ENCODE measurements at places on chromosomes 2 and 18. TPM values are rescaled to one million over a fixed set of nuclear protein-coding genes. Genes with fewer than 3 reads are reported as not detected.

ZBTB7C gene
- not detected for polyA plus RNA-seq

CPSF3 gene
- 48.6 TPM for polyA plus RNA-seq

PTPRN gene
- polyA plus RNA-seq: 11.7 TPM

ABCA12 gene
- polyA plus RNA-seq: 0.04 TPM

CAPN14 gene
- 0.09 TPM for polyA plus RNA-seq

ZC3H15 gene
- polyA plus RNA-seq: 70.6 TPM

LIMS4 gene
- polyA plus RNA-seq: 2.3 TPM

SERPINB13 gene
- polyA plus RNA-seq: not detected

SOX11 gene
- 2.8 TPM for polyA plus RNA-seq

TUBA4B gene
- polyA plus RNA-seq: not detected

DSC2 gene
- polyA plus RNA-seq: not detected

PPIL3 gene
- 40.8 TPM for polyA plus RNA-seq

DNA sequence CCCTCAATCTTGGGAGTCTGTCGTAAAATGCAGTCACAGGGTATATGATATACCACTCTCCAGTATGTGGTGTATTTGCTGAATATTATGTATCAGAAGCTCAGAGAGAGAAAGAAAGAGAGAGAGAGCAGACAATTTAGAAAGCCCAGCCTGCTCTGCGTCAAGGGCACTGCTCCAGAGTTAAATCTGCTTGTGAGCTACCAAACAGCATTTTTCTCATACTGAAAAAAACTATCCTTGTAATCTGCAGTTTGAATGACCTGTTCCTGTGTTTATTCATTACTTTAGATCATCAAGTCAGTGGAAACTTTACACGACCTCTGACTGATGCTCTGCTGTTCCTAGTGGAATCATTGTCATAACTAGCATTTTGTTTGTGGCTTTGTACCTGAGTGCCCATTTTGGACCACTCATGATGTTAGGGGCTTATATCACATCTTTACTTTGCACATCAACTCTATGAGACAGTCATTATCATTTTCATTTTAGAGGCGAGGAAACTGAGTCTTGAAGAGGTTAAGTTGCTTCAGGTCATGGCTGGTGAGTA lies 89.2 kb upstream of the PELI1 start:
- DNase-seq: no peak

GRCh38 chr18:49733321-49733720 lies 80.0 kb downstream of the ACAA2 start:
- no peak for DNase-seq

DNA sequence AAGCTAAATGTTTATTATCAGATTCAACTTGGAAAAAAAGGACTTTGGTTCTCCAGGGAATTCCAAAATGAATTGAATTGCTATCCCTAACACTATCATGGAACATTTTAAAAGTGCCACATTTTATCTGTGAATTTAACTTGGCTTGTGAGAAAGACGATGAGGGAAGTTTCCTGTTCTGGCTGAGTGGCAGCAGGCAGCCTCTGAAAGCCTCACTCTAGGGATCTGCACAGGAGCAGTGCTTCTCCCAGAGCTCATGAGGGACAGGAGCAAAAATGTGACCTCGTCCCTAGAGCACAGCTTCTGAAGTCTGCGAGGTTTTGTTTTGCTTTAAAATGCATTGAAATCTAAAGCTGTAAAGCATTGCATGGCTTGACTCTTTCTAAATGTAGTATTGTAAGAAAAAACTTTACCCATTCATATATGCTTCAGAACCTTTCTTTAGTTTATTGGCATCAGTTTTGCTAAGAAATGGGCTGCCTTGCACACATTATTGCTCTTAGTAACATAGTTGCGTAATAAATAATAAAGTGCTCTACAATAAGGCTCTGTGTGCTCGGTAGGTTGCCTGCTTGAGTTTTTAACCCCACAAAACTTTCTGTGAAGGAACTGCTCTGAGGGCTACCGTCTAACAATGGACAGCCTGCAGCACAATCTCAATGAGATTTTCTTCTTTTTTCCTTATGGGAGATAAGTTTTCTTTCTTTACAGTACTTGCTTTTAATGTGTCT lies 136.2 kb upstream of the CDCA7 start:
- no peak for DNase-seq

DNA sequence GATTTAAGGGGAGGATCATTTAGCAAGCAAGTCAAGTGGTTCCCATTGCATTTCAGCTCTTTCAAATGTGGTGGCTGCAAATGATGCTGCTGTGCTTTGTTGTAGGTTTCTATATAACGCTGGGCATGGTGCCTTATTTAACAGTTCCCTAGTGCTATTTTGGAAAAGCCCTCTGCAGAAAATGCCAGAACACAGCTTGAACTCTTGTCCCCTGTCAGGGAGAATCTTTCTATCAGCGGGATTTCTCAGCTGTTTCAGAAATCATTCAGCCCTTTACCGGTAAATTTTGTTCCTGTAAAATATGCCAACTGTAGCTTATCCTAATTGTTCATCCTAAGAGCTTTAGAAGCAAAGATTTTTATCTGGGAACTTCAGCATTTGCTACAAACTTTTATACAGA lies 77.8 kb upstream of the DTNA start:
- DNase-seq: no peak

DNA sequence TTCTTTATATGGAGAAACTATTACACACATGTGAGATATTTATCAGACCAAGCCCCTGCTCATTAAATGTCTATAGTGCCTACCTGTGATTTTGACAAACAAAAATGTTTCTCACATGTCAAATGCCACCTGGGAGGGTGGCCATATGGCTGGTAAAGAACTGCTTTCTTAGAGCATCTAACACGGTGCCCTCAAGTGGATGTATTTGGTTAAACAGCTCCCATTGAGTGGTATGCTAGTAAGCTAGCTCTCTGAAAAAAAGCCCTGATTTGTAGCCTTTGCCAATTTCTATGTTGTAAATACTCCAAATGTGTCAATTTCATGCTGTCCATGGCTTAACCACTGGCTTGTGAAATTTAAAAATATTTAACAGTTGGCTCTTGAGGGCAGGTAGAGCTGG lies 94.6 kb downstream of the PMAIP1 start:
- no peak for DNase-seq

- DNase-seq: no peak
Observed at GRCh38 chr18:41351430-41351829, 603.6 kb upstream of the PIK3C3 start.

GRCh38 chr2:237980751-237981150 lies 13.9 kb downstream of the UBE2F start:
- DNase-seq: no peak

- DNase-seq: no peak
Observed at GRCh38 chr2:185531721-185532120, 206.9 kb upstream of the FSIP2 start.

- no peak for DNase-seq
Observed at GRCh38 chr2:183113630-183114029, 10.6 kb upstream of the NUP35 start.

GRCh38 chr2:16566701-16567100 lies 98.9 kb downstream of the CYRIA start:
- no peak for DNase-seq

DNA sequence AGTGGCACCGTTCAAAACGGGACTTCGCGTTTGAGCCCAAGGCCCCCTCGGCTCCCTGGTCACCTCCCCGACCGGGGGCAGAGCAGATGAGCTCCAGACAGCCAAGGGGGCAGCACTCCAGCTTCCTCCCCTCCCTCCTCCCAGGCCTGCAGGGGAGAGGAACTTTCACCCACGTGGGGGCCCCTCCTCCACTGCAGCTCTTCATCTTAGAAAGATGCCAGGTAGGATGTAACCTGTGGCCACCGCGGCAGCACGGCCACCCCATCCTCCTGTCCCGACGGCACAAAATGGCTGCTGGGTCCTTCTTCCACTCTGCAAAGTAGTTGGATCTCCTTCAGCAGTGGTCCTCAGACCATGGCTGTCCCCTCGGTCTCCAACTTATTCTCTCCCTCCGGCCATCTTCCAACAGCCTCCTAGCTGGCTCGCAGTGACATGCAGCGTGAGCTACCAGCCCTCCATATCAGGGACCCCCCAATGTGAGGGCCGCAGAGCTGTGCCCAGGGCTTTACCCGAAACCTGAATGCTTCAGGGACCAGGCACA lies 94.5 kb upstream of the ID2 start:
- no peak for DNase-seq

DNA sequence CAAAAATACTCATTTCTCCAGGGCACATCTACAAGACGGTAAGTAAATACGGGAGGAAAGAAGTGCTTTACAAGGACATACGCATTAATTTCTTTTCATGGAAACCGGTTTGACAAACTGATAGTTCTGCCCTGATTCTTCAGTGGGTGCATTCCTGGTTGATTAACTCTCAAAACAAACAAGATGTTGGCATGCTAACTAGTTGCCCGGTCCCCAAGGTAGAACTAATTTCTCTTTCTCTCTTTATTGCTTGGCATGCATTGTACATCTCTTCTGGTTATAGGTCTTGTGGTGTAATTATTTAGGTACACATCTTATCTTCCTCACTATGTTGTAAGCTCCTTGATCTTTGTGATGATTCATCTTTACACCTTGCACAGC lies 46.9 kb upstream of the SPATS2L start:
- DNase-seq: no peak

DNA sequence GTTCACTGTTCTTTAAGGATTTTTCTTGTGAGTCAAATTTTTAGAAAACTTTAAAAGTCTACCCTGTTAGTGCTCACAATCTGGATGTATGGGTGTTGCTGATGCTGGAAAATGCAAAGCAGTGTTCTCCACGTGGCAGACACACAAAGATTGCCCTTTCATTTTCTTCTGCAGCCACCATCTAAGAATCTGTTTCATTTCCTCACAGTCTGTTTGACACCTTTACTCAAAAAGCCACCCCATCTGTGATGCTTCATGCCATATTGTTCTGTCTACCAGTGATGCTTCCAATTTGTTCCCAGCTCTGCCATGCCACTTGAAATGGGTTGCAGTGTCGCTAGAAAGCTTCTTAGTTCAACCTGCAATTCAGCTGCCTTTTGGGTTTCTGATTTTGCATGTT lies 464.2 kb upstream of the UBE2E3 start:
- no peak for DNase-seq

- no peak for DNase-seq
Observed at GRCh38 chr2:224749136-224749535, 33.0 kb upstream of the CCDC195 start.

DNA sequence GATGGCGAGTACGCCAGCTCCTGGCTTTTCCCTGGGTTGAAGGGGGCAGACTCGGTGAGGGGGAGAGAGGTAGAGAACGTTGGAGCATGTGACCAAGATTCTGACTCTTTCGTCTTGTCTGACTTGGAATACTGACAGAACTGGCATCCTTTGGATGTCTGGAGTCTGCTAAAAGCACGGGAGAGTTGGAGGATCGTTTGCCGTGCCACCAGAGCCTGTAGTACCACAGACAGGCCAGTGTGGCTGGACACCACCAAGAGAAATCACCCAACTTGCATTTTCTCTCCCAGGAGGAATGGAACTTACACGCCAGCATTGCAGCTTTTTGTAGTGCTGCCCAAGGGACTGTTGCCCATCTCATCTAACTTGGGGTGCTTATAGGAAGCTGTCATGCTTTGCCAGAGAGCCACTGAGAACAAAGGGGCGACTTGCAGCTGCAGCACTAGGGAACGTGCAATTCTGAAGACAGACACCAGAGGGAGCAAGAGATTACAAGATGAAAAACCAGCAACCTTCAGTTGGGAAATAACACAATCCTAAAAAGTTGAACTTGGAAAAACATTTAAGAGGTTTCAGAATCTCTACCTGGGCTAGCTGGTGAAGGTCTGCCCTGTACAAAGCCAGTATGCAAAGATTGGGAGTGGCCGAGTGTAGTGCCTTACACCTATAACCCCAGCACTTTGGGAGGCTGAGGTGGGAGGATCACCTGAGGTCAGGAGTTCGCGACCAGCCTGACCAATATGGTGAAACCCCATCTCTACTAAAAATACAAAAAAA lies 24.1 kb downstream of the PSMG2 start:
- peak; percentile 60 for DNase-seq

DNA sequence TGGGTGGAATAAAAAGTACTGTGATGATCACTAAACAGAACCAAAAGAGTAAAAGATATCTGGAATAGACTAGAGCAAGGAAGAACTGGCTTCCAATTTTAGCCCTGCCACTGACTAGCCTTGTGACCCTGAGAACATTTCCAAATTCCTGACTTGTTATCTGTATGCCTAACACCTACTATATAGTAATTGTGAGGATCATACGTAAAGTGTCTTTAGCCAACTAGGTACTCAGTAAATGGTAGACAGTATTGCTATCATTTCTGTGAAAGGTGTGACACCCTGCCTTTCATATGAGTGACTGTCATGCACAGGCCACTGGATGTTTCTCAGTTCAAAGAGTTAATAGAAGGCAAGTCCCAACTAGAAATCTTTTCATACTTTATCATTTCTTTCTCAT lies 29.8 kb downstream of the CYTIP start:
- no peak for DNase-seq

GRCh38 chr2:150141226-150142001 lies 346.1 kb downstream of the RND3 start:
- no peak for DNase-seq

DNA sequence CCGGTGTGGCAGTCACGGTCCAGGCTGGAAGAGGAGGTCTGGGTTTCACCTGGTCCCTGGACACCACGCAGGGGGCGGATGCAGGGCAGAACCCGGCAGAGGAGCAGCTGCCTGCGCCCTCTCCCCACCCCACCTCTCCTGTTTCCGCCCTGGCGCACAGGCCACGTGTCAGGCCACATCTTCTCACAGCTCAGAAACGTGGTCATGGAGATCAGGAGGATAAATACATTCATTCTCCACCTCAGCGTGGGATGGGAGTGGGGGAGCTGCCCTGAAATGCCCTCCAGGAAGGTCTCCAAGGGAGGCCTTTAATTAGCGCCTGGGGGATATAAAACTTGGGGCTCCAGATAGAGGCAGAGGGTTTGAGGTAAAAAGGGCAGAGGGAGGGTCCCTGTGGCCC lies 142.0 kb downstream of the KCTD1 start:
- no peak for DNase-seq

DNA sequence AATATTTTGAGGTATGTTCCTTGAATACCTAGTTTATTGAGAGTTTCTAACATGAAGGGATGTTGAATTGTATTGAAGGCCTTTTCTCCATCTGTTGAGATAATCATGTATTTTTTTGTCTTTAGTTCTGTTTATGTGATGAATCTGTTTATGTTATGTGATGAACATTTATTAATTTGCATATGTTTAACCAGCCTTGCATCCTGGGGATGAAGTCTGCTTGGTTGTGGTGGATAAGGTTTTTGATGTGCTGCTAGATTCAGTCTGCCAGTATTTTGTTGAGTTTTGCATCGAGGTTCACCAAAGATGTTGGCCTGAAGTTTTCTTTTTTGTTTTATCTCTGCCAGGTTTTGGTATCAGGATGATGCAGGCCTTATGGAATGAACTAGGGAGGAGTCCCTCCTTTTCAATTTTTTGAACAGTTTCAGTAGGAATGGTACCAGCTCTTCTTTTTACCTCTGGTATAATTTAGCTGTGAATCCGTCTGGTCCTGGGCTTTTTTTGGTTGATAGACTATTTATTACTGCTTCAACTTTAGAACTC lies 71.9 kb downstream of the EPC2 start:
- DNase-seq: no peak

GRCh38 chr2:45891719-45892424 lies 240.4 kb downstream of the PRKCE start:
- DNase-seq: no peak

Measured in AG04450 (cell line).